ENCODE measurements at places on chromosomes 4 and X.

DNA sequence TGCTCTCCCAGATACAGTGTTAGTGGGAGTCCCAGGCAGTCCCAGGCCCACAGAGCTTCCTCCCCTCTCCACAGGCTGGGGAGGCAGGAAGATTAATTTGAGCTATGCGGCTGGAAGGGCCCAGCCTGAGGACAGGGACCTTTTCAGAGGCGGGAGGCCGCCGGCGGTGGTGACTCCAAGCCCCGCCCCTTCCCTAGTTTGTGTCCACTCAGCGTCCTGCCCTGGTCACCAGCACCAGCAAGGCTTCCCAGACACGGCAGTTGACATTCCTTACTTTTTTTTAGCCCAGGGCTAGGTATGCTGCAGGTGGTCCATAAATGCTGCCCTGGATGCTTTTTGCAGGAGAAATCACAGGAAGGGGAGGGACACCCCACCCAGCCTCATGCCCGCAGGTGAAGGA, 67.7 kb upstream of the LRPAP1 start:
- H3K36me3 ChIP-seq: no peaks in the 10 kb centered on the region
- no peak overlapping the region for H3K27ac ChIP-seq

DNA sequence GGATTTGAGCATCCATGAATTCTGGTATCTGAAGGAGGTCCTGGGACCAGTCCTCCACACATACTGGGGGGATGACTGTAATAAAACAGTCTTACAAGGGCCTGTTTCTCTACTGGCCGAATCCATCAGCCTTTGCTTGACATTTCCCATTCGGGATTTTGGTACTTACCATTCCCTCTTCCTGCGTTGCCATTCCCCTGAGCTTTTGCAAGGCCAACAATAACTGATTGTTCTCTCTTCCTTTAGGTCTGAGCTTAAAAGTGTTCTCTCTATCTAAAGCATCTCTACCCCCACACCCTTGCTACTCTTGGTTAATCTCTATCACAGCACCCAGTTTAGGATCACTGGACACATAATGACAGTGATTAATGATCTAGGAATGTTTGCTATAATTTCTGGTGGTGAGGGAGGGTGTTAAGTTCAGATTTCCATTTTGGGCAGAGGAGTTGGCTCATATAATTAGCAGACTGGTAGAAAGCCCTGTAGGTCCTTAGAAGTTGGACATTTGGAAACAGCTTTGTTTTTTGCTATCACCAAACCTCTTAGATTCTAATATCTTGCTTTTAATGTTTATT, 29.4 kb downstream of the TMA16 start:
- H3K27me3 ChIP-seq: no peaks in the 10 kb centered on the region
- no peaks in the 10 kb centered on the region for H3K36me3 ChIP-seq
- no peak for DNase-seq
- no peak overlapping the region for H3K4me3 ChIP-seq

GRCh38 chrX:133590703-133591505, 175.6 kb upstream of the GPC4 start:
- no peaks in the 10 kb centered on the region for H3K27me3 ChIP-seq
- H3K27ac ChIP-seq: no peak overlapping the region
- H3K4me3 ChIP-seq: no peak overlapping the region
- no peaks in the 10 kb centered on the region for H3K36me3 ChIP-seq
- no peak for DNase-seq

GRCh38 chrX:126551725-126552312, 795 bp downstream of the DCAF12L1 start:
- H3K27me3 ChIP-seq: no peaks in the 10 kb centered on the region
- H3K4me1 ChIP-seq: no peaks in the 10 kb centered on the region
- DNase-seq: no peak
- no peak overlapping the region for H3K4me3 ChIP-seq
- H3K27ac ChIP-seq: no peak overlapping the region

DNA sequence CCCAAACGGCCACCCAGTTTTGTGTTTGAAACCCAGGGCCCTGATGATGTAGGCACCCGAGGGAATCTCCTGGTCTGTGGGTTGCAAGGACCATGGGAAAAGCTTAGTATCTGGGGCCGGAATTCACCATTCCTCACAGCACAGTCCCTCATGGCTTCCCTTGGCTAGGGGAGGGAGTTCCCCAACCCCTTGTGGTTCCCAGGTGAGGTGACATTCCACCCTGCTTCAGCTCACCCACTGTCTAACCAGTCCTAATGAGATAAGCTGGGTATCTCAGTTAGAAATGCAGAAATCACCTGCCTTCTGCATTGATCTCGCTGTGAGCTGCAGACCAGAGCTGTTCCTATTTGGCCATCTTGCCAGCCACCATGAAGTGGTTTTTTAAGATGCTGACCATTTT, 84.0 kb downstream of the PRKG2 start:
- H3K27ac ChIP-seq: no peak overlapping the region
- no peak for DNase-seq
- H3K4me1 ChIP-seq: no peaks in the 10 kb centered on the region
- H3K4me3 ChIP-seq: no peak overlapping the region

Measured in colonic mucosa (tissue), 4 donors.